ENCODE measurements at places on chromosomes 3 and 15.
A peak's percentile ranks its signal among the peaks of the same experiment; 100 is the strongest.

GRCh38 chr3:73674280-73674679 is 49.5 kb upstream of the PDZRN3 start:
- no peak for DNase-seq

- DNase-seq, result no peak
Observed at GRCh38 chr3:53845103-53845880, 927 bp downstream of the CHDH start.

- no peak for DNase-seq
Observed at GRCh38 chr3:73448761-73449301, 175.9 kb downstream of the PDZRN3 start.

GRCh38 chr3:43584043-43584826 is 37.6 kb downstream of the ANO10 start:
- DNase-seq, result no peak

GRCh38 chr15:57537072-57537471 is 54.6 kb upstream of the MYZAP start:
- DNase-seq, result no peak

- no peak for DNase-seq
Observed at GRCh38 chr3:148883163-148883562, 18.1 kb downstream of the CPA3 start.

GRCh38 chr15:66780172-66780972 is 78.3 kb downstream of the SMAD6 start:
- no peak for DNase-seq

DNA sequence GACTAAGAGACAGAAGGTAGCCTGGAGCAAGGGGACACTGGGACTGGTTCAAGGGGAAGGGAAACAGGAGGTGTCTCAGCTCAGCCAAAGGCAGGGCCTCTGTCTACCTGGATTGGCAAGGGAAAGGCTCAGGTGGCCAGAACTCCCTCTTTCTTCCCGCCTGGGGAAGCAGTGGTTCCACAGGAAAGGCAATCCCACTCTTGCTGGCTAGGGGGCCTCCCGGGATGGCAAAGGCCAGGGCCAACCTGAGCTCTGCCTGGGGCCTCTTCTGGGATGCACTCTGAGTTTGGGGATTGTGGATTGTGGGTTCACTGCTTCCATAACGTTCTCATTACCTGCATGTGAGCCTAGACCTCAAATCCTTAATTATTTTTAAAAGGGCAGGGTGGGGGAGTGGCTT is 13.0 kb upstream of the PARP6 start:
- no peak for DNase-seq

GRCh38 chr3:189896533-189896932 is 224.2 kb downstream of the P3H2 start:
- DNase-seq, result no peak

- no peak for DNase-seq
Observed at GRCh38 chr3:113179235-113179824, 32.0 kb upstream of the BOC start.

DNA sequence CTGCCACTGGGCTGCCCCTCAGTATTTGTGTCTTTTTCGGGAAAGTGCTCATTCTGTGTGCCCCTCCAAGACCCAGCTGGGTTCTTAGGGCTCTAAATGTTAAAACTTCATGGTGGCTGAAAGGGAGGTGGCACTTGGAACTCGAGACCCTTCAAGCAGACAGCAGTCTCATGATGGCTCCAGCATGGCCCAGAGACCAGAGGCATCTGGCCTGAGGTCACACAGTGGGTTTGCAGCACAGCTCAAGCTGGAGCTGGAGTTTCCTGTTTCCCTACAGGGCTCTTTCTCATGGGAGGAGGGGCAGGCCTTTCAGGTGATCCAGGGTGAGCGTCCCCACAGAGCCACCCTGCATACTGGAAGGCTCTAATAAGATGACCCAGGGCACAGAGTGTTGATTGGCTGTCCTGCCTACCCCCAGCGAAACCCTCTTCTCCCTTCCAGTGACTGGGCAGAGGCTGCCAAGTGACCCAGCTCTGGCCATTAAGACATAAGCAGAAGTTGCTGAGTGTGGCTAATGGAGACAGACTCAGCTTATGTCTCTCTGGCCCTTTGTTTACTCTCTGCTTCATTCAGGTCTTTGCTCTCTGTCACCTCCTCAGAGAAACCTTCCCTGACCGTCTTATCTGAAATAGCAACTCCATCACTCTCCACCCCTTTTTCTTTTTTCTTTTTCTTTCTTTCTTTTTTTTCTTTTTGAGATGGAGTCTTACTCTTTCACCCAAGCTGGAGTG is 166.6 kb upstream of the SMAD3 start:
- DNase-seq, result no peak

DNA sequence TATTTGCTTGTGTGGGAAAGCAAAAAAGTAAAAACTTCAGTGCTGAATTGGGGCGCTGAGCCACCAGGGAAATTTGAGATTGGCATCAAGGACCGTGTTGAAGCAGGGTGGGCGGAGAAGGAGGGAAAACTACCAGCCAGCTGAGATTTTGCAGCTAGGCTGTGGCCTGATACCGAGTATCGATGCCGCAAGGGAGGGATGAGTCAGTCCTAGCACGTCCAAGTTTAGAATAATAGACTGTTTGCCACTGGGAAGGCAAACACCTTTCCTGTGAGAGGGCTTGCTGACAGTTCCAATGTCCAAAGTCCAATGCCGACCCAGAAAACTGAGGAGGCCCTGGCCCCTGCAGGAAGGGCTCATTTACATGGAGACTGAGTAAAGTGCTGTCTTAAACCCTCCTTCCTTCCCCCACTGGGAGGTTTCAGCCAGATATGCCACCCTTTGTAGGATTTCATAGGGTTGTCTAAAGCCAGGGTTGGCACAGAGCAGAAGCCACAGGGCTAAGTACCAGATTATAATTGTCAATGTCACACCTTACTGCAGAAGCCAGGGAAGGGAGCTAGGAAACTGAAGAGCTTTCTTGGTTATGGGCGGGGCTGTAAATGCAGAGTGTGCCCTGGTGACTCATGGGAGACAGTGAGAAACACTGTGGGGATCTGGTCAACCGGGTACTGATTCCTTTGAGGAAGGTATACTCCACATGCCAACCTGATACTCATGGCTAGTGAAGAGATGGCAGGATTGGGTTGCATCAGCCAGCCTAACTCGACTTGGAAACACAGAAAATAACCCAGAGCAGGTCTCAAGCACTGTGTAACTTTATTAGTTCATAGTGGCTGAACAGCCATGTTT is 28.4 kb upstream of the PIK3CB start:
- peak; percentile 19 for DNase-seq

GRCh38 chr15:52617026-52617425 is 48.2 kb upstream of the ARPP19 start:
- no peak for DNase-seq

- DNase-seq, result no peak
Observed at GRCh38 chr3:123419850-123420297, 29.0 kb downstream of the ADCY5 start.

GRCh38 chr3:25834346-25834745 is 44.5 kb downstream of the OXSM start:
- DNase-seq, result no peak

DNA sequence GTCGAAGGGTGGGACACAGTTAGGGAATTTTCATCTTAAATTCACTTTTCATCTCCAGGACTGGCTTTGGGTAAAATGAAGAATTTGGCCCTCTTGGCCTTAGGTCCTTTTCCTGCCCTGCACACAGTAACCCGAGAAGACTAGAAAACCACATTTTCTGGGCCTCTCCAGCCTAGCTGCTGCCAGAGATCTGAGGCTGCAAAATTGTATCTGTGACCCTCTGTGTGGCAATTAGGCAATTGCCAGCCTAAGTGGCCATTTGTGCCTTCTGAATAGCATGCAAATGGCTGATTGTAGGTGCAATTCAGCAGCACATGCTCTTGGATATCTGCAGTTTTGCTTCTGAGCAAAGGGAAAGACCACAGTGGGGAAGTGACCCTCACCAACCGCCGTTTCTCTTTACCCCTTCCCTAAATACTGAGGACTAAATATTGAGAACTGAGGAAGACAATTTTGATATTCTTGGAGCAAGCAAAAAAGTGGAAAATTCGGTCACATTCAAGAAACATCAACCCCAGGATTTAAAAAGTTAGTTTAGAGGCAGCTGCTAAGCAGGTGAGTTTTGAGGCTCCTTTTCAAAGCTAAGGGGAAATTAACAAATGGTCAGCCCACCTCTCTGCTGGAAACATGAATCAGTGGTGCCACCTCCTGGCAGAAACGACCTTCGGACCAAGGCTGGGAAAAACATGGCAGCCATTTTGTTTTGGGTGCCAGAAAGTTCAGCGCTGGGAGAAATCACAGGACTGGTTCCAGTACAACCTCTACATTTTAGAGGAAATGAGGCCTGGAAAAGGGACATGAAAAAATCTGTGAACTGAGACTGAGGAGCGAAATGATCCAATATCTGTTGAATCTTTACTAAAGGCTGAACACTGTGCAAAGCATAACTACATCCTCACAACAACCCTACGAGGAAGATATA is 56.6 kb upstream of the PRTG start:
- DNase-seq, result no peak

DNA sequence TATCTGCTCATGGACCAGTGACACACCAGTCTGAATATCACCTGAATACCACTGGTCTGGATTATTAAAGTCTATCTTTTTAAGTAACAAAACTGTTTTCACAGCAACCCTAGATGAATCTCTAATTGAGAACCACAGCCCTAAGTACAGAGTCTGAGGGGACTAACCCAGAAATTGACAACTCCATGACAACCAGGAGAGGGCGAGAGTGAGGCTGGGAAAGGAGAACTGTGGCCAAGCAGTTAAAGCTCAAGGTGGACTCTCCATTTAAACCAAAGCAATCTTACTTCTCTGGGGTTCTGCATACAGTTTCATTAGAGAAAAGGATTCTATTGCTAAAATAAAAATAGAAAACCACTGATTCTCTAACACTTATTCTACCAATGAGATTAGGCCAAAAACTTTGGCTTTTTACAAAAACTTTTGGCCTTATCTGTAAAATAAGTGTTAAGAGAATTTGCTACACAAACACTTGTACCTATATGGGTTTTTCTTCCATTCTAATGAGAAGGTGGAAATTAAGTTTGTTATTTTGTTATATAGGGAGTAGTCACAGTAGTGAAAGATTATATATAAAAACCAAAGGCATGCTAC is 11.4 kb downstream of the NEK10 start:
- peak; percentile 58 for DNase-seq

DNA sequence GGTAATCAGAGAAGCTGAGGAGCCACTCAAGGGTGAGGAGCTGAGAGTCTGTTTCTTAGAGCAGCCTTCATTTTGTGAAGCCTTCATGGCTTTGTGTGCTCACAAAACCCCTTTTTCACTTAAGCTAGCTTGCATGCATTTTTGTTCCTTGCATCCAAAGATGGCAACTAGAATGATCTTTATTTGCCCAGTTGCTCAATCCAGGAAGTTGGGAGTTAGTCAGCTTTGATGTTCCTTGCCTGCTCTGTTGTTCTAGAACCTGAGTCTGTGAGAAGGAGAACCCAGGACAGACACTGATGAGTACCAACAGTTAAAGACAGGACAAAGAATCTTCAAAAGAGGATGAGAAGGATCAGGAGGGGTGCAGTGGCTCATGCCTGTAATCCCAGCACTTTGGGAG is 81.8 kb downstream of the IL20RB start:
- DNase-seq, result no peak

- DNase-seq, result no peak
Observed at GRCh38 chr3:76177610-76178009, 392.3 kb upstream of the ZNF717 start.

DNA sequence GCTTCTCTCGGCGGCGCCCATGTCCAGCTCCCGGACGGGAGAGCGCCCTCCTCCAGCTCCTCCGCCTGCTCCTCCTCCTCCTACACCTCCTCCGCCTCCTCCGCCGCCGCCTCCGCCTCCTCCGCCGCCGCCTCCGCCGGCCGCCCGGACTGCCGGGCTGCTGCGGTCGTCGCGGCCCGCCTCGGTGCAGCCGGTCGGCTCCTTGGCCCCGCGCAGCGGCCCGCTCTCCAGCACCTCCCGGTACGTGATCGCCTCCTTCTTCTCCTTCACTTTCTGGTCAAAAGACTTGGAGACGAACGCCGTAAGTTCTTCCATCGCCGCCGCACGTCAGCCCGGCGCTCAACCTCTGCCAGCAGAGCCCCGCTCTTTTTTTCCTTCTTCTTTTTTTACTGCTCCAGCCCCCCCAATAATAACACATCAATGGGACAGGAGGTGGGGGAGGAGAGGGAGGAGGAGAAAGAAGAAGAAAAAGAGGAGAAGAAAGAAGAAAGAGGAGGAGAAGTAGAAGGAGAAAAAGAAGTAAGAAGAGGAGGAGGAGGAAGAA is 438 bp downstream of the SHOX2 start:
- DNase-seq, result no peak

DNA sequence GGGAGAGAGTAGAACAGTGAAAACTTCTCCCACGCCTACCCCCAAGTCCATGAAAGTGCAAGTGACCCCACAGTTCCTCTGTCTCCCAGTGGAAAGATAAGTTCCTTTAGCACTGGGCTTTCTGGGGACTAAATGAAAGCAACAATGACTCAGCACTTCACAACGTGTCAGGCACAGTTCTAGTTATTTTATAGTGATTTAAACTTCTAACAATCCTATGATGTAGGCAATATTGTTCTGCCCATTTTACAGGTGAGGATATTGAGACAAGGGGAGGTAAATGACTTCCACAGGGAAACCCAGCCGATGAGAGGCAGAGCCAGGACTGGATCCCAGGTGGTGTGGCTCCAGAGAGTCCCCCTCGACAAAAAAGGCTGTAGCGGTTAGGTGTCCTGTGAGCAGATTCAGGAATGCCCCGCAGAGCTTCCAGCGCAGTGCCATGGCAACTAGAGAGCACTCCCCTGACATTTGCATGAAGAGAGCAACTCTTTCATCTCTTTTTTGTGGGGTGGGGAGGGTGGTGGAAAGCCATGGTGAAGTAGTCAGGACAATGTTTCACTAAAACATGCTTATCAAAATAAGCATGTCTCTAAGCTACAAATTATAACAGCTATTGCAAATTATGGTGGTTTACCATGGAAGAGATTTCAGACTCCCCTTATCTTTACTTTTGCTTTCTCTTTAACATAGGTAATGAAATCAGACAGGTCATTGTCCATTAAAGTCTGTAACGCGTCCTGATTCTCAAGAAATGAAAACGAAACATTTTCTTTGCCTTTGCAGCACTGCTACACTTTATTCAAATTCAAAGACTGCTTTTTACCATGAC is 62.1 kb downstream of the NR2F2 start:
- no peak for DNase-seq

GRCh38 chr3:27978440-27978839 is 256.3 kb upstream of the EOMES start:
- DNase-seq, result no peak

DNA sequence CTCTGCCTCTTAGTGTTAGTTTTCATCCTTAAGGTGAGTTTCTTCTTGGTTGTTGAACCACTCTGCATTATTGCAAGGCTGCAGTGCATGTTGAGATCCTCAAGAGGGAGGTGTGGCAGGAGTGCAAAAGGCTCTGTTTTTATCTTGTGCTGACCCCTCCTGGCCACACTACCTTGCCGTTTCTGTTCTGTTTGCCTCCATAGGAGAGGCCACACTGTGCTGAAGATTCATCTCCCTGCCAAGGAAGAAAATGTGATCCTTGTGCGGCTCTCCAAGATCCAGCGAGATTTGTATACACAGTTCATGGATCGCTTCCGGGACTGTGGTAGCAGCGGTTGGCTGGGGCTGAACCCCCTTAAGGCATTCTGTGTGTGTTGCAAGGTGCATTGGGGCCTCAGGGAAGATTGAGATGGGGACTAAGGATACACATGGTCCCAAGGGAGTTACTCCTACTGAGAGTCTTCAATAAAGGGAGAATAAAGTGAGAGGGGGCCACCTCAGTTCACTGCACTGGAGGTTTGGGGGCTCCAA is 33.0 kb upstream of the TEX264 start:
- DNase-seq, result peak; percentile 39
